ENCODE measurements at places on chromosomes 4 and X.

DNA sequence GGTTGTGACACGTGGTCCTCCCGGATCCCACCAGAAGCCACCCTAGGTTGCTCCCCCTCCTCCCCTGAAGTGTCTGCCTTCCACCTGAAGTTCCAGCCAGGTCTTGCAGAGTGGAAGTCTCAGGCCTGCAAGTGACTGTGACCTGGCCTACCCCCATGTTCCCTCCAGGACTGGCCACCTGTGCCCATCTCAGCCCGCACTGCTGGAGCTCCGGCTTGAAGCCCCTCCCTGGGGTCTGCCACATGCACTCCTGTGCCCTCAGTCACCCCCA lies 6.1 kb upstream of the HGFAC start:
- DNase-seq = no peak

DNA sequence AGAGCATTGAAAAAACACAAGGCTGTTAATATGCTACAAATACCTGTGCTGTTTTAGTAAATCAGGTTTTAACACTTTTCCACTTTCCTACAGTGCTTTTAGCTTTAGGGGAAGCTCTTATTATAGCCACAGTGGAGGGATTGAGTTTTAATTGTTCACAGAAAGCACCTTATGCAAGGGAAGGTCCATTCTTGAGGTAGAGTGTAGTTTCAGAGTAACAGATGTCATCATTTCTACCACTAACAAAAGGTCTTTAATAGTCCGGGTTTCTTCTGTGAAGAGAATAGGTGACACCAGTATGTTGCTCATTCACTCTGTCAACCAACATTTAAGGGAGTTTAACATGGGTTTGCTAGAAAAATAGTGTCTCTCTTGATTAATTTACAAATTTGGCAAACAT lies 104.4 kb downstream of the STIM2 start:
- DNase-seq = no peak

DNA sequence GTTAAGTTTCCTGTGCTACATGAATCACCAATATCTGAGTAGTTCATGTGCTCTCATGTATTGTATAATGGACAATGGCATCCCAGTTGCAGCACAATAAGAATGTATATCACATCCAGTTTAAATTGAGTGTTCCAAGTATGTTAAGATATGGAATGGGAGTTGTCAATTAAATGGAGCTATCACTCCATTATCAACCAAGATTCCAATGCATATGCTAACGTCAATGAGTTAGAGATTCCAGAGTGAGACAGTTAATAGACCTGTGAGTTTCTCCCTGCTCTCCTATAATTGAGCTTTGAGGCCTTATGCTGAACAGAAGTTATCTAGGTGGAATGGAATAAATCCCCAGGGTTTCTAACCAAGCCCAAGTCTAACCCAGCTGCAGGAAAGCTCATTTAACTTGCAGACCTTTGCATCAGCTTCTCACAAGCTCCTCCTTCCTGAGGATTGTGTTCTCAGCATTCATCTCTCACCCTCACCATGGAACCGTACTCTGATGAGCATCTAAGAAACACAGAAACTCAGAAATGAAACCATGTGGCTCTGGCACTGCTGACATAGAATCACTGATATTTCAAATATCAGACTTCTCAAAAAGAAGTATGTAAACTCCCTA lies 84.8 kb downstream of the TIGD2 start:
- DNase-seq = no peak

GRCh38 chr4:104066533-104066932 lies 346.7 kb upstream of the TACR3 start:
- DNase-seq = no peak

DNA sequence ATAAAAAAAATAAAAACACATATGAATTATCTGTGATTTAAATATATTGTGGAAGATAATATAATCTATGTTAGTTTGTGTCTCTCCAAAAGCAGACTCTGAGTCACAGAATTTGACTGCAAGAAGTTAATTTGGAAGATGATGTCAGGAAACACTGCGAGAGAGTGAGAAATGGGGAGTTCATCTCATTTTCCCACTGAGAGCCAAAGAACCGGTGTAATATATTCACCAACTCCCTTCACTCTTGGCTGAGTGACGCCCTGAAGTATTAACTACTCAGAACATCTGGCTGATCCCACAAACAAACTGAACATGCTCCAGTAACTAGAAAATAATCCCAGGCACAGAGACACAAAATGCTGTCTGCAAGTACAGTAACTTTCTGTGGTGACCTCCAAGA lies 345.8 kb upstream of the SPANXN1 start:
- DNase-seq = no peak

GRCh38 chr4:15598644-15599043 lies 56.5 kb downstream of the FBXL5 start:
- DNase-seq = no peak

GRCh38 chr4:176467001-176467400 lies 147.2 kb downstream of the SPCS3 start:
- DNase-seq = no peak

DNA sequence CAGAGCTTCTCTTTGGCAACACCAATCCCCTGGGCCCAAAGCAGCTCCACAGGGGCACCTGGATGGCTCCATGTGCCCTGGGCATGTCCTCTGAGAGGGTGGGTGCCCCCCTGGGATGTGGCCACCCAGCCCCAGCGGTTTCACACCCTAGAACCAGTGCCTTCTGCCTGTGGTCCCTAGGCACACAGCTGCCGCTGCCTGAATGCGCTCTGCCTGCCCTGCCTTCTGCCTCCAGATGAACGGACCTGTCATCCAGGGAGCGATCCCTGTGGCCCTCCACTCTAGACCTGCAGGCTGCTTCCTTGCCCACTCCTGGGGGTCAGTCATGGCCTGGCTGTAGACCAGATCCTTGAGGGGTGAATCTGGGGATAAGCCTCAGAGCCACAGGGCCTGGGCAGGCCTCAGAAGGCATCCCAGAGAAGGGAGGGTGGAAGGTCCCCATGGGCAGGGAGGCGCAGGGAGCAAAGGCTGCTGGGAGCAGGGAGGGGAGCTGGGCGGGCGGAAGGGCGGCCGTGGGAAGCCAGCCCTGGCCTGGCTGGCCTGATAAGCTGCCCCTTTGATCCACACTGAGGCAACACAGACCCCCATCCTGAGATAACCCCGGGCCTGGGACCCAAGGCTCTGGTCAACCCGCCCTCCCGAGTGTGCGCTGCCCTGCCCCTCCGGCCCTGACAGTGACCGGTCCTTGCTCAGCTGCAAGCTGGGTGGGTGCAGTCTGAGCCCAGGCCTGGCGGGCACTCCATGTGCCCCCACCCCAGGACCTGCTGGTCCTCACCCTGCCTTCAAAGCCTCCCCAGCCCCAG lies 8.1 kb upstream of the FGFR3 start:
- DNase-seq = no peak

Measured in left renal pelvis (tissue), 4 donors.